ENCODE measurements at places on chromosomes 2 and 18.

- no peak for DNase-seq
These were observed 647.8 kb upstream of the SLC39A10 start for GRCh38 chr2:195009202-195009601.

- no peak for DNase-seq
These were observed 11.4 kb upstream of the KCNG2 start for GRCh38 chr18:79786304-79786703.

- no peak for DNase-seq
These were observed 133.3 kb downstream of the GAREM1 start for GRCh38 chr18:32337347-32337746.

- peak; percentile 96 for DNase-seq
These were observed at the start of gene STK25 for GRCh38 chr2:241508240-241509154. Gene STK25, minus strand, starts transcription at chr2:241508584. Its CDS starts 549 bp downstream, at chr2:241508035.

GRCh38 chr2:188610827-188611226 lies 319.2 kb downstream of the GULP1 start:
- DNase-seq = no peak

GRCh38 chr2:105383432-105384166 lies 15.3 kb downstream of the FHL2 start:
- no peak for DNase-seq

- DNase-seq = no peak
These were observed 34.4 kb downstream of the EHD3 start for GRCh38 chr2:31268344-31268743.
